Adrenal gland (tissue), 19 donors: ENCODE measurements at places on chromosomes 7 and 10.

- DNase-seq, result no peak
These were observed 551.0 kb upstream of the ZWINT start for GRCh38 chr10:56912043-56912442.

GRCh38 chr7:151993977-151994676 is 31.3 kb upstream of the GALNT11 start:
- DNase-seq, result no peak

GRCh38 chr7:26782501-26782900 is 81.9 kb downstream of the SKAP2 start:
- no peak for DNase-seq

- no peak for DNase-seq
These were observed 115.4 kb downstream of the TEX36 start for GRCh38 chr10:125567529-125567928.

DNA sequence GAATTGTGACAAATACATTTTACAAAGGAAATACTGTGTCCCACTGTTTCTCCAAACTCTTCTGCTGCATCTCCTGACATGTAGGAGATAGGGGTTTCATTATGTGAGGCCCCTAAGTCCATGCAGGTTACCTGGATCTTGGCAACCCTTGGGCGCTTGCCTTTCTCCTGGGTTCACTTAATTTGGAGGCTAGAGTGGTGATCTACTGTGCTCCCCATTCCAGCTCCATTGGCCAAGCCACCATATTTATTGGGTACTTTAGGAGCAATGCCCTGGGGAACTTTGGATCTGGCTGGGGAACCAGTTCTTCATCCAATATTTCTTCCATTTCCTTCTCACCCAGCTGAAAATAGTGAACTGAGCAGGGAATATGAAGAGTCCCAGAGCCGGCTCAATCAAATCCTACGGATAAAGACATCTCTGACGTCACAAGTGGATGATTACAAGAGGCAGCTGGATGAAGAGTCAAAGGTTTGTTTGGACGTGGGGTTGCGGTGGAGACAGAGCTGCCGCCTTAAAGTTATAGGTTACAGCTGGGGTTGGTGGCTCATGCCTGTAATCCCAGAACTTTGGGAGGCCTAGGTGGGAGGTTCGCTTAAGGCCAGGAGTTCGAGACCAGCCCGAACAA is 18.5 kb downstream of the MYH16 start:
- peak; percentile 22 for DNase-seq

GRCh38 chr7:40763319-40764287 is 628.8 kb downstream of the SUGCT start:
- DNase-seq, result no peak

DNA sequence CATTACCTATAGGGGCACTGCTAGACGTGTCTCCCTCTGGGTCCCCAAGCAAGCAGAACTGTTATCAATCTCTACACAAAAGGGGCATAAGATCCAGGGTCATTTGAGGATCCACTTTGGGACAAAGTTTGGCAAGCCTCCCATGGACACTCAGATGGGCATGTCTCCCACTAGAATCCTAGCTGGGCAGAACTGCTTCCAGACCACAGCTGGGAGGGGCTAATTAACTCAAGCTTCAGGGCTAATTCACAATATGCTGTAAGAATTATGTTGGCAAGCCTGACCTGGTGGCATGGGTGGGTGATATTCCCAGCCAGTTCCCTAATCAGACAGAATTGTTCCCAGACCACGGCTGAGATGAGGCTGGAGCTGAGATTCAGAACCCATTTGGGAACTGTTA is 738.4 kb upstream of the FZD8 start:
- no peak for DNase-seq

DNA sequence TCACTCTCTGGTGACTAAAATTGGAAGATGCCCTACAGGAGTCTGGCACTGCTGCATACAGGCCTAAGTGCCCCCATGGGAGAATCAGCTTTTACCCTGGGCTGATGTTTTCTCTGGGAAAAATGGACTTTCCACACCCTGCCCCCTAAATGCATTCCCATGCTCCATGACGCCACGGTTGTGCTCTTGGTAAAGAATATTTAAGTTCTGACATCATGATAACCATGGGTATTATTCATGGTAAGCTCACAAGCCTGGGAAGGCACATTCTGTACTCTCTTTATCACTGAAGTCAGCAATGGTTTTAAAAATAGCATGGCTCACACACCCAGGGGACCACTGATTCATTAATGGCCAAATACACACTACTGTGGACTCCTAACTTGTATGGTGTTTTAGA is 43.4 kb downstream of the HIPK2 start:
- DNase-seq, result peak; percentile 63

DNA sequence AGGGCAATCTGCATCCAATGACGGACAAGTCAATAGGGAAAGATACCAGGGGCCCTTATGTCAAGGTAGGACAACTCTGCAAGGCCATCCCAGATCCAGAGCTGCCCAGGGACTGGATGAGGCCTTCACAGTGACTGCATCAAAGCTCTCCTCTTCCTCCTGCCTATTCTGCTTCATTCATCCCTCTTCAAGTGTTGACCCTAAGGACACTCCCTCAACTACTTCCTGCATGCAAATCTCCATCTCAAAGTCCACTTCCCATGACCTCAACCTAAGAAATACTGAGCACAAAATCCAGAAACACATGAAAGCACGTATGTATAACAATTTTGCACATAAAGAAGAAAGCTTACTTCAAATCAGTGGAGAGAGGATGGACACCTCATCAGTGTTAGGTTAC is 182.3 kb downstream of the AVL9 start:
- DNase-seq, result no peak

DNA sequence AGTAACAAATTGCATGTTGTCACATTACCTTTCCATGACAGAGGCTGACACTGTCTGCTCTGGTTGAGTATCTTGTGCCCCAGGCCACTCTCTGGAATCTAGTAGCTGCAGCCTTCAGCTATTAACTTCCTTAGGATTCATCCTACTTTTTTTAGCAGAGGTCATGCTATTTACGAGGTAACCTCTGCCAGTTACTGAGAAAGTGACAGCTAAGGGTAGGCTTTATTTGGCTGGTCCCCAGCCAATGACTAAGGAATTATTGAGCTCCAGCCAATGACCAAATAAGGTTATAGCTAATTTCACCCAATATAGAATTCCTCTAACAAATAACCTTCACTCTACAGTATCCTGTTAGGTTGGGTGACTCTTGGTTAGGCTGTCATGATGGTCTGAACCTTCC is 1361.7 kb downstream of the XPNPEP1 start:
- DNase-seq, result no peak

DNA sequence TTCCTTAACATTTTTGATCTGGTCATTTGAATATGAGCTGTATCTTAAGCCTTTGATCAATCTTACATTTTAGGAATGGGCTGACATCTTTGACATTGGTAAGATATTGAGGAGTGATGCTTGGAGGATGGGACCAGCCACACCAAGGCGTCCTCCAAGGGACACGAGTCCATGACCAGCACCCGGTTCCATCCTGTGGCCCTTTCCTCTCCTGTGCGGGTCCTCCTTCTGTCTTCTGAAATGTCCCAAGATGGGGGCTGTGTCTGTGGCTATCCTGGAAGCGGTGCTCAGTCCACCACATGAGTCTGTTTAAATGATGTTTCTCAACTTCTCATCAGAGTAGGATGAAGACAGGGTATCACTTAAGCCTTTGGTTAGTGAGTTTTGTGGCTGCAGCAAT is 67.3 kb upstream of the SHH start:
- DNase-seq, result no peak

GRCh38 chr10:45144326-45145070 is 143.8 kb downstream of the ZNF22 start:
- DNase-seq, result no peak

GRCh38 chr7:103296901-103297836 is at the start of gene PMPCB:
Gene PMPCB, plus strand, starts transcription at chr7:103297435. Its CDS starts 25 bp downstream, at chr7:103297460.
- peak; percentile 94 for DNase-seq

- no peak for DNase-seq
These were observed 10.4 kb downstream of the STMP1 start for GRCh38 chr7:135672560-135673359.

GRCh38 chr10:97037365-97038361 is 148.1 kb downstream of the SLIT1 start:
- DNase-seq, result peak; percentile 93

DNA sequence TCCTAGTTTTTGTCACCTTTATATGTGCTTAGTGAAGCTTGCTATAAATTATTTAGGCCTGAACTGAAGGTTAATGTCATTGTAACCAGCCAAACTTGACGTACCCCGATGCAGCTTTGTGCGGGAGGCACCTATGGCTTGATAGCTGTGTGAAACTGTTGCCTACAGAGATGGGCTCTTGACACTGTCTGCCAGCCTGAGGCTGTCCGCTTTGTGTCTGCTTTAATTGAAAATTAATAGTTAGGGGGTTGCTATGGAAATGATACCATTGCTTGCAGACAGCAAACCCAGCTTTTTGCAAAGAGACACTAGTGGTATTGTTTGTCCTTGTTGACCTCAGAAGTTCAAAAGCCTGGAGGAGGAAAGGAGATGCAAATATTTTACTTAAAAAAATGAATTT is 2.1 kb upstream of the FOXP2 start:
- no peak for DNase-seq

GRCh38 chr7:93817004-93817403 is 73.5 kb downstream of the TFPI2 start:
- DNase-seq, result no peak

DNA sequence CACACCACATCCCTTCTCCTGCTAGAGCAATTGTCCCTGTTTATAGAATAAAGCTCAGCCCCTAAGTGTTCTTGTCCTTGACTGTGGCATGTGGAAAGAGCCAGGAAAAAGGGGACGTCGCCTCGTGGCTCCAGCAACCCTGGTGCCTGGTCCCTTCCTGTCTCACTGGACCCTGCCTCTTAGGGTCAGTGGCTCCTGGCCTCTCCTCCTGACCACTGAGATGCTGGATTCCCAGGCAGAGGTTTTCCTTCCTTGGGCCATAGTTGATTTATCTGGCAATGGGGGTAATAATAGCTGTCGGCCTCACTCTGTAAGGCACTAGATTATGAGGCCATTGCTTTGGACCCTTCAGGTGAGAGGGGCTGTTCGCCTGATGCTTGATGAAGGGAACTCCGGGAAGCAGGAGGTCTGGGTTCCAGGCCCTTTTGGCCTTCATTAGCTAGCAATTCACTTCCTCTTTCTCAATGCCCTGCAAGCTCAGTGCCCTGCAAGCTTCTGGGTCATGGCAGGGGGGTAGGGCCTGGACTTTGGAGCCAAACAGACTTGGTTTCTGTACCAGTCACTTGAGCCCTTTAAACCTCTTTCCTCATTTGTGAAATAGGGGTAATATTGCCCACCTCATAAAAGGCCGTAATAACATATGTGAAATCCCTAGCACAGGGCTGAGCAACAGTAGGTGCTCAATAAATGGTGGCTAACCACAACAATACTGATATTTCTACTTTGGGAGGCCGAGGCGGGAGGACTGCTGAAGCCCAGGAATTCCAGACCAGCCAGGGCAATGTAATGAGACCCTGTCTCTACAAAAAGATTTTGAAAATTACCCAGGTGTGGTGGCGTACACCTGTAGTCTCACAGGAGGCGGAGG is 1.1 kb downstream of the ASL start:
- DNase-seq, result no peak

- no peak for DNase-seq
These were observed 61.0 kb upstream of the LRRC4 start for GRCh38 chr7:128092221-128092620.

GRCh38 chr7:55247428-55247827 is 117.7 kb upstream of the LANCL2 start:
- DNase-seq, result peak; percentile 49
